Ovary (tissue), 10 donors: ENCODE measurements at places on chromosomes 12 and 14.

- DNase-seq: no peak
Observed at GRCh38 chr12:47718531-47718930, 6.8 kb downstream of the ENDOU start.

- no peak for DNase-seq
Observed at GRCh38 chr14:90368946-90369721, 27.7 kb upstream of the CALM1 start.

GRCh38 chr12:88638966-88639760 lies 58.9 kb upstream of the KITLG start:
- DNase-seq: no peak

DNA sequence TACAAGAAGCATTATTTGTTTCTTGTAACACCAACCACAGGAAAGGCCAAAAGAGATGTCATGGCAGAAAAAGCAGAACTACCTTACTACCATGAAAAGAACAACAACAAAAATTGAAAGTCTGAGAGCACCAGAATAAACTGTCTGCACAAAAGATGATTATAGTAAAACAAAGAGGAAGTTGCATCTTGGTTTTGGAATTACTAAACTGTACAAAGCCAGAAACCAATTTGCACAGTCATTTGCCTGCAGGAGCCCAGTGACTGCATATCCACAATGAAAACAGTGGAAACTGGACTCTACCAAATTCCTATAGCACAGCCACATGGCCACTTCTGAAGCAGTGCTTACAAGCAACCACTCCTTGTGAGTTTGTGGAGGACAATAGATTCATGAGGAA lies 276.2 kb downstream of the SSPN start:
- DNase-seq: no peak

DNA sequence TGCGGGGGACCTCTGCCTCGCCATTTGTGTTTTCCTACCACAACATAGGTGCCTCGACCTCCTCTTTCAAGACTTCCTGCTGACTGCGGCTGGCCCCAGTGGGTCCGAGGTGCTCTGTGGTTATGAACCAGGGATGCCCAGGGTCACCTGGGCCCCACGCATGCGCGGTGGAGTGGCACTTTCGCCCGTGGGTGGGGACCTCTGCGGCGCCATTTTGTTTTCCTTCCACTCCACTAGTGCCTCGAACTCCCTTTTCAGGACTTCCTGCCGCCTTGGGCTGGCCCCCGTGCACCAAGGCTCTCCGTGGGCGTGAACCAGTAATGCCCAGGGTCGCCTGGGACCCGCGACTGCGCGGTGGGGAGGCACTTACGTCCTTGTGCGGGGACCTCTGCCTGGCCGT lies 351.6 kb downstream of the ALG10 start:
- DNase-seq: no peak
